ENCODE measurements at places on chromosomes 11 and 22. TPM values are rescaled to one million over a fixed set of nuclear protein-coding genes. Genes with fewer than 3 reads are reported as not detected.

DNA sequence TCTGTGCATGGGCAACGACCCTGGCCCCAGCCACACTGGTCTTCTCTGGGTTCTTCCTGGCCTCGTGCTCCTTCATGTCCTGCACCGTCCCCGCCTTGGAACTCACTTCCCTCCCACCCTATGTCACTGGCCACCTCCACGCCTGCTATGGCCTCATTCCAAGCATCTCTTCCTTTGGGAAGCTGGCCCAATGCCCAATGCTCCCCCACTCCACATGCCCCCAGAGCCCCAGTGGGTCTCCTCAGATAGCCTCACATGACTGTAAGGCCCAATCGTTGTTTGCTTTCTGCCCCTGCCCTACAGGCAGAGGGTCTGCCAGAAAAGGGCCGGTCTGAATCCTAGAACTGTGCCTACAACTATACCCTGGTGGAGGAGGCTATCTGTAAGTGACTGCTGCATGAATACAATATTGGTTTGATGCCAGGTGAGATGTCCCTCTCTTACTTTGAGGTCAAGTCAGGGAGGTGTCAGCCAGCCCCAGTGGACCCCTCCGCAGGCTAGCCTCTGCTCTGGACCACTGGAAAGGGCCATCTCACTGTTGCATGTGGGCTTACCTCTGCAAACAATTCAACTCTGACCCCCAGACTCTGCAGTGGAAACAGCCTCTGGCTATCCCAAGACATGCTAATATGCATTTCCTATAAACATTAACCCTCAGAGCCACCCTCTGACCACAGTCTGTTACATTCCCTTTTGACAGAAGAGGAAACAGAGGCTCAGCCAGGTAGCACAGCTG, 2.1 kb upstream of the GNAZ start:
- DNase-seq, result no peak

DNA sequence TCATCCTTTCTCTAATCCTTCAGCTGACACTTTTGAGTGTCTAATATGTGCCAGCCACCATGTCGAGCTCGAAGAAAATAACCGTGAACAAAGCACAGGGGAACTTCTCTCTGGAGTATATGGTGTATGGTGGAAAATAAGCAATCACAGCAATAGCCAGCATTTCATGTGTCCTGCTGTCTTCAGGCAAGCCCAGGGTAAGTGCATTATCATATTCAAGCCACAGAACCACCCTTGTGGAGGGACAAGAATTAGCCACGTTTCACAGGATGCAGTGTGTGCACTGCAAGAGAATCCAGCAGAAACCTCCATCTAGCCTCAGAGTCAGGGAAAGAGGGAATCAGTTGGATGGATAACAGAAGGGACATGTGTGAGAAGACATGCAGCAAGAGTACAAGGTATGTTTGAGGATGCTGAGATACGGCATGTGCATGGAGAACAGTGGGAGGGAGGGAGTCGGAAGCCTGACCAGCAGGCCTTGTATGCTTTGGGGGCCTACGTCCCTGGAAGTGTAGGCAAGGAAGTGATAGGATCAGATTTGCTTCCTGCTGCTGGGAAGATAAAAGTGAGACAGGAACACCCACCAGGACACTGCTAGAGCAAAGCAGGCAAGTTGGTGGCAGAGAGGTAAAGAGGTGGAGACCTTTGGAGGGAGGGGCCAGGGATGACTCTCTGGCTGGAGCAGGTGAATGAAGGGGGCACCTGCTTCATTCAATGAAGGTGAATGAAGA, 14.7 kb upstream of the GNAZ start:
- DNase-seq, result no peak

GRCh38 chr22:47043835-47044721, 281.6 kb downstream of the TBC1D22A start:
- no peak for DNase-seq

MYEOV gene
- not detected for total RNA-seq

LRRC56 gene
- 1.9 TPM for total RNA-seq

- DNase-seq, result no peak
Observed at GRCh38 chr22:21703684-21704316, 31.8 kb downstream of the YPEL1 start.

- DNase-seq, result no peak
Observed at GRCh38 chr22:19694696-19695095, 19.6 kb upstream of the SEPTIN5 start.

DNA sequence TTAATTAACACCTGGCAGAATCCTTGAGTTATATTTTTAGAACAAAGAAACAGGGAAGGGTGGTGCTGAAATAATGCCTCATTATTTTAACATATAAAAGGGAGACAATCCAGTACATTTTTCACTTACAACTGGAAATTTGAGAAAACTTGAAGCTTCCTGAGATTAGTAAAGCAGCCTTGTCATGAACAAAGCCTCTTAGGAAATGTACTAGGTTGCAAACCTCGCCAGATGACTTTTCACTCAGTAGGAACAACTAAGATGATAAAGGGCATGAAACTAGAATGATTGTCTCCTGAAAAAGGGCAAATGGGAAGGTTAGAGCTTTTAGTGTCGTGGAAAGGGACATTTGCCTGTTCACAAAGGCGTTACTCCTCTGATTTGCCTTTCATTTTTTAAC, 289.6 kb downstream of the ETS1 start:
- DNase-seq, result no peak

DNA sequence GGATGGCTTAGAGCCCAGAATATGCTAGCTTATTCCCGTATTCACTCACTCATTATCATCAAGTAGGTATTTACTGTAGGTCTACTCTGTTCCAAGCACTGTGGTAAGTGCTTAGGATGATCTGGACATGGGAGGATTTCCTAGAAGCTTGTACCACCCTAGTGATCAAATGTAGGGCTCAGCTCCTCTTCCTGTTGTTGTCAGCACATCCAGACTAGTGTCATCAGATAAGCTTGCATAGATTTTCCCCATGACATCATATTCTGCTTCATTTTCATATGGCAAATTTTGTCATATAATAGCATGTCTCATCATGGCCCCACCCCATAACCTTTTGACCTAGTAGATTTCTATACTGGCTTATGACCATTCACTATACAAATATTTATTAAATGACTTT, 19.3 kb upstream of the NUCB2 start:
- DNase-seq, result no peak

- no peak for DNase-seq
Observed at GRCh38 chr11:68956142-68956541, 24.6 kb downstream of the MRGPRD start.

GRCh38 chr22:48658246-48658645, 1169.4 kb downstream of the BRD1 start:
- DNase-seq, result no peak

DNA sequence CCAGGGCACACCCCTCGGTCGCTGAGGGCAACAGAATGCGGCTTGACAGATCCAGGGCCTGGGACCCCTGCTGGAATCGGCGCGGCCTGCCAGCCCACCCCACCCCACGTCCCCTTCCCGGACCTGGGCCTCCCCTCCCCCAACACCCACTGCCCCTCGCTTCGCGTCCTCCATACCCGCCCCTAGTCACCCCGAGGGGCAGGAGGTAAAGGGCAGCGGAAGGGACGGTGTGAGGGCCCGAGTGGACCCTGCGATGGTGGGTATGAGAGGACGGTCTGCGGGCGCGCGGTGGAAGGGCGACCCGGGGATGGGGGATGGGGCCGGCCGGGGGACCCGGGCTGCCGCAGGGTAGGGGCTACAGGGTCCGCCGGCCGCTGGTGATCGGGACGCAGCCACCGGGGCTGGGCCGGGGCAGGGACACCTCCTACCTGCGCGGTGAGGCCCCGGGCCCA, 311 bp downstream of the APBB1 start:
- DNase-seq, result no peak

DNA sequence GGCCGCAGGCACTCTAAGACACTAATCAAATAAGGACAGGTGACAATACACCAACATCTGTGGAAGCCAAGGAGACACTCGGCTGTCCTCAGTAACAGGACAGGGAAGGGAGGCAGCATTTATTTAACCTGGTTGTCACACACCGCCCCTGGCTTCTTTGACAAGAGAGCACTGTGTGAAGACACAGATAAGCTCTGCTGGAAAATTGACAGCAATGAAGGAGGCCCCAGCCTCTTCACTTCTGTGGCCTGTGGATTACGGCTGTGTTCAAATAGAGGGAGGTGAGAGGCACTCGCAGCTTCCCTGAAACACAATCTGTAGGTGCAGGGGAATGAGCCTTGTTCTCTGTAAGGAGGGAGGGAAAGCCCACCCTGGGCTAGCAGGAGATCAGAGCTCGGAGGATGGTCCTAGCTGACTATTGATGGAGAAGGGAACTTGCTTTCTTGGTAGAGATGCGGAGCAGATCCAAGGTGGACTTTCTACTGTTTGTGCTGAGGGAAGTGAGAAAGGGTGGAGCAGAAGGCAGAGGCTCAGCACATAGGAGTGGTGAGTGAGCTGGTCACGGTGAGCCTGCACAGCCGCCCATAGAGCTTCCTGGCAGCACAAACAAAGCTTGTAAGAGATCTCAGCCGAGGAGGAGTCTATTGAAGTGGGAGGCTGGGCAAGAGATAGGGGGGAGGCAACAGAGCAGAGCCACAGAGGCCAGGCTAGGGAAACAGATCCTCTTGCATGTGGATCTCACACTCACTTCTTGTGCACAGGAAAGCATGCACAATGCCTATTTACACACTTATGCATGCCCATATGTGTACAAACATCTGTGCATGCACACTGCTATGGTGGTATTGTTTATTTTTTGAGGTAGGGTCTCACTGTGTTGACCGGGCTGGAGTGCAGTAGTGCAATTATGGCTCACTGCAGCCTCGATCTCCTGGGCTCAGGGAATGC, 114.6 kb upstream of the THY1 start:
- DNase-seq, result no peak

DNA sequence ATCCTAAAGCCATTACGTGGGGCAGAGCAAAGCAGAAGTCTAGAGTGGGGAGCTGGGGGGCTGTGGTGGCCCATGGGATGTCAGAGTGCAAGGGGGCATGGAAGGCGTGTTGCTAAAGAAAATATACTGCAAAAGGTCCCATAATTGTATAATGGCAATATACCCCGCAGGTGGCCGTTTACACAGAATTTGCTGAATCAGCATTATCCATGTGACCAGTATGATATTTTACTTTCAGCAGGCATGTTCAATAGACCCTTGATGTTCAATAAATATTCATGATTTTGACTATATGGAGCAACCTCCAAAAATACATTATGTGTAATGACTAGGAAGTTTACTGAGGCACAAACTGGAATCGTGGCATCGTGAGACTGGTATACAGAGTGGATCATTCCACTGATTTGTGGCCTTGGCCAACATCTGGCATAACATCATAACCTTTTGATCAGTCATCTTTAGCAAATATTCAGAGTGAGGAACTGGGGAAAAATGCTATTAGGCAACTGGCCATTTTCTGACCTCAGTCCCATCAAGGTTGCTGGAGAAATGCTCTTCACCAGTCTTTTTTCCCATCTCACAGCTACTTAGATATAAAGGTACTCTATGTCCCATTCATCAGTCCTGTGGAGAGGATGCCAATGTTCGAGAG, 29.3 kb upstream of the PPP2R1B start:
- no peak for DNase-seq

DNA sequence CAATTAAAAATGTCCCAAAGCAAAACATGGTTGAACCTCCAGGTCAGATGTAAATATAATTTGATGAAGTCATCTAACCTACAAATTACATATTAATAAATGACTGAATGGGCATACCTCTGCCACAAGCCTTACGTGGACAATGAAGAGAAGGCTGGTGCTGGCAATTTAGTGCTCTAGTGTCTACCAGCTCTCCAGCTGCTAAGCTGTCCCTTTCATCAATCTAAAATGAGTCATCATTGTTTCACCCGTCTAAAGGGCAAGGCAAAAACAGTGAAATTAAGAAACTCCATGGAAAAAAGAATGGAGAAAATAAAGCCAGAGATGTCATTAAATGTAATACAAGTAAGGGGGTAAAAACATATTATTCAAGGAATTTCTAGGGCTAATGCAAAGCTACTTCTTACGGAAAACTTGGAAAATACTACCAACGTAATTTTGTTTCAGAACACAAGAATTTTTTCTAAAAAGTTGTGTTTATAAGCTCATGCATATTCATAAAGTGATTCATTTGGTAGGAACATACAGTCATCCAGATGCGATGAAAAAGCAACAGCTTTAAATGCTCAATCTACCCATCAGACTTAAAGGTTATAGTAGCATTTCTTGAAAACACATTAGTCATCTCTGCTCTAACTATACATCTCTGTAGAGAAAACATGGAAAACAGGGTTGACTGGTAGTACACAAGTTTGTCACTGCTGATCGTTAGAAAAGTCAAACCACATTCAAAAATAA, 71.5 kb downstream of the SIK3 start:
- no peak for DNase-seq

GRCh38 chr11:120511820-120512738, 531 bp downstream of the GRIK4 start:
- no peak for DNase-seq

- no peak for DNase-seq
Observed at GRCh38 chr11:126008956-126009355, 53.7 kb downstream of the CDON start.

SMC1B gene
- total RNA-seq, result 8.2 TPM

DNA sequence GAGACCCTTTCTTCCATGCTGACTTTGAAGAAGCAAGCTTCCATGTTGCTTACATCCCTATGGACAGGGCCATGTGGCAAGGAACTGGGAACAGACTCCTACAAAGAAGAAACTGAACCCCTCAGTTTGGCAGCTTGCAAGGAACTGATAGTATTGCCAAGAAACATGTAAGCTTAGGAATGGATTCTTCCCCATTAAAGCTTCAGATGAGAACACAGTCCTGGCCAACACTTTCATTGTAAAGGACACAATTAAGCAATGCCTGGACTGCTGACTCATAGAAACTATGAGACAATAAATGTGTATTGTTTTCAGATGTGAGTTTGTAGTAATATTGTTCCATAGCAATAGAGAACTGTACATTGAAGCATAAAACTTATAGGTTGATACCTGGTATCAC, 82.4 kb downstream of the AASDHPPT start:
- no peak for DNase-seq

DNA sequence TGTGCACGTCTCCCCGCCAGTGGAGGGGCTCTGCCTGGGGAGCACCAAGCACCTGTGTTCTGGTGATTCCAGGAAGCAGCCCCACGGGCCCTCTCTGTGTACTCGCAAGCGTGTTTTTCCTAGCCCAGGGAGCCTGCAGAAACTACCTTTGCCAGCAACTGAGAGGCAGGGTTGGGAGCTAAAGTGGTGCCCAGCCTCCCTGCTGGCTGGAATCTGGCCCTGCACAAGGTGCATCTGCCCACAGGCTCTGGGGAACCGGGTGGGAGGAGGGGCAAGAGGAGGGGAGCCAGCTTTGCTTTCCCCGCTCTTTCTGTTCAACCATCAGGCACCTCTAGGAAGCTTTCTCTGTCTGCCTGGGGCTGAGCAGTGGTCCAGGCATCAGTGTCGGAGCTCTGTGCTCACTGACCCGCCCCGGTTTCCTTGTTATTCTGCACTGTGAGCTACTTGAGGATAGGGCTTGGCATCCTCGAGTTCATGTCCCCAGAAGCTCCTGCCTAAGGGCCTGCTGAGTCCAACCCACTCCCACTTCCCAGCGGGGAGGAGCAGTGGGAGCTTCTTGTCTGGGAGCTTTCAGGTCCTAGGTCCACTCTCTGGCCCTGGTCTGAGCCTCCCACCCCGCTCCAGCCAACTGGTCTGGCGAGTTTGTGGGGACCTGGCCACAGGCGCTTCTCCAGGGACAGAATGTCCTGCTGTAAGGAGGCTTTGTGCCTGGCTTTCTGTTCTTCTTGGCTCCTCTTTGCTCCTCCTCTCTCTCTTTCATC, 14.9 kb downstream of the DAGLA start:
- peak; percentile 88 for DNase-seq
